ENCODE measurements at places on chromosomes 4 and X.

DNA sequence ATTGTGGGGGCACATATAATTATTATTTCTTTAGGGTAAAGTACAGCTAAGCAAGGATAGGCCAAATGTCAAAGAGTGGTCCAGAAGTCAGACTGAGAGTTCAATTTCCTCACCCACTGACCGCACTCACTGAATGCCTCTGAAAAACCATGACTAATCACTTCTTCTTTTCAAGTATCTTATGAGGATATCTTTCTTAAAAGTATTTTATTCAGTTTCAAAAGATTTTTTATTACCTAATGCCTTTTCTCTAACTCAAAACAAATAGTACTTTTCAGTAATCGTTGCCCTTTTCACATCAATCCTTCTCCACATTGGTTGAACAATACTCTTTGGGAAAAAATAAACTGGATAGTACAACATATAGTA lies 61.7 kb upstream of the CAMK2D start:
- DNase-seq = no peak

- no peak for DNase-seq
Measured at GRCh38 chr4:114905017-114905416, 208.4 kb downstream of the NDST4 start.

GRCh38 chr4:99945718-99946355 lies 581 bp downstream of the DNAJB14 start:
- no peak for DNase-seq

GRCh38 chr4:140837736-140838135 lies 81.6 kb upstream of the TBC1D9 start:
- DNase-seq = no peak

Data from iPS DF 6.9 (cell line).